ENCODE measurements at places on chromosomes 12 and 14.

GRCh38 chr14:89884761-89885160 lies 69.8 kb downstream of the EFCAB11 start:
- no peak for DNase-seq

DNA sequence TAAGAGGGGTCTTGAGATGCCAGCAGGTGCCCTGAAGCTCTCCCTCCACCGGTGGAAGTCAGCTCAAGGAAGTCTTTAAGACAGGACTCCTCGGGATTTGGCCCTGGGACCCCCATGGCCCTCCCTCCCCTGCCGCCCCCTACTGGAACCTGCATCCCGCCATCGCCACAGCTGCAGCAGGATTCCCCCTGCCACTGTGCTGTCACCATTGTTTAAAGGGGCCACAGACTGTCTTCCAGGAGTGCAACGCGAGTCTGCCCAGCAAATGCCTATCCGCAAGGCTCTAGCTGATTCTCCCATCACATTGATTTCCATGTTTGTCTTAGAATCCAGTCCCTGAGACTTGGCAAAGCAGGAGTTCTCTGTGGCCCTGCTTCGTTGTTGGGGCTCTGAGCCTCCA lies 770.8 kb upstream of the ALG10B start:
- DNase-seq = no peak

DNA sequence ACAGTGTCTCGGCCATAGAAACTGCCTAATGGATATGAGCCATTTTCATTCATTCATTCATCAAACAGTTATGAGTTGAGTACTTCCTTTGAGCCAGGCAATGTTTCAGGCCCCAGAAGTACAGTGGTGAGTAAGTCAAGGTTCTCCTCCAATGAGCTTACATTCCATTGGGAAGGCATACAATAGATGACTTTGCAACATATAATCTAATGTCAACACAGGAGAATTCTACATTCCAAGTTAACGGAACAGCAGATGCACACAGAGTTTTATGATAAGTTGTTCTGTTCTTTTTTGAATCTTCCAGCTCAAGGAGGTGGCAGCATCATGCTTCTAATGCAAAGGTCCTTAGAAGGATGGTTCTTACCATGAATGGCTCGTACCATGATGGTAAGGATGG lies 3.2 kb upstream of the RFC5 start:
- no peak for DNase-seq

DNA sequence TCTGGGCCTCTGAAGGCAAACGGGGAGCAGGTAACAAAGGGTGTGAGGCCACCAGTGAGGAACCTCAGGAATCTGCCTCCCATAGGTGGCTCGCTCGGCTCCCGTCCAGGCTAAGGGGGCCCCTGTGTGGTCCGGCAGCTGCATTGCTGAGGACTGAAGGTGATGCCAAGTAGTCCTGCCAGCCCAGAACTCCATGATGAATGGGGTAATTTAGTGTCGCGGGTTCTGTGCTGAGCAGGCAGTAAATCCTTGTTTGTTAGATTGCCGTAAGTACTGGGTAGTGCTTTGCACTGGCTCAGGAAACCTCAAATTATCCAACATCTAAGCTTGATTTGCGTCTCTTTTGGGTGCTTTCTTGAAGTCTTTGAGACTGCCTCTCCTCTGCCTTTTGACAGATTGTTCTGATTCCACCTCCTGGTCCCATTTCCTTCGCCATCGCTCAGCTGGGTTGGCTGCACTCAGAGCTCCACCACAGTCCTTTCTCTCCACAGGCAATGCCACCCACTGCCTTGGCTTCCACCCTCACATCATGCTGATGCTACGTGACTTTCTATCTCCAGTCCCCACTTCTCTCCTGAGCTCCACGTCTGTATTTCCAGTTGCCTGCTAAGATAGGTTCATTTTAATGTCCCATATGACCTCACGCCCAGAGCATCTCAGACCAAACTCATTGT lies 392.0 kb downstream of the FUT8 start:
- no peak for DNase-seq

GRCh38 chr12:116373572-116374206 lies 96.2 kb upstream of the MED13L start:
- DNase-seq = no peak

GRCh38 chr14:78022059-78022458 lies 148.1 kb upstream of the NRXN3 start:
- peak; percentile 49 for DNase-seq

DNA sequence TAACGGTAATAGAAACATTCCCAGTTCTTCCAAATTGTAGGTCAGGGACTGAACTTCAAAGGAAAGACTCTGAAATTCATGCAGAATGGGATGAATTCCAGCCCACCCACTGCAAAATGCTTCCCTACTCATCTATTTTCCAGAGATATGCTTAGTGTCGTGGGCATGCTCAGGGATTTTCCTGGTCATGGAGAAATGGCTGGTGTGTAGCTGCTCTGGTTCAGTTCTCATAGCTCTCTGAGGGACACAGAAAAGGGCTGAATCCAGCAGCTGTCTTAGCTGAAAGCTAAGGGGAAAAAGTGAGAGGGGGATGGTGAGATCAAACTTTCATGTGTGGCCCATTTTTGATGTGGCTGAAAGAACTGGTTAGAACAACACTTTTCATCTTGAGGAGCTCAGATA lies 72.9 kb upstream of the KRAS start:
- DNase-seq = no peak

GRCh38 chr12:58489394-58489793 lies 430.9 kb downstream of the LRIG3 start:
- DNase-seq = no peak

DNA sequence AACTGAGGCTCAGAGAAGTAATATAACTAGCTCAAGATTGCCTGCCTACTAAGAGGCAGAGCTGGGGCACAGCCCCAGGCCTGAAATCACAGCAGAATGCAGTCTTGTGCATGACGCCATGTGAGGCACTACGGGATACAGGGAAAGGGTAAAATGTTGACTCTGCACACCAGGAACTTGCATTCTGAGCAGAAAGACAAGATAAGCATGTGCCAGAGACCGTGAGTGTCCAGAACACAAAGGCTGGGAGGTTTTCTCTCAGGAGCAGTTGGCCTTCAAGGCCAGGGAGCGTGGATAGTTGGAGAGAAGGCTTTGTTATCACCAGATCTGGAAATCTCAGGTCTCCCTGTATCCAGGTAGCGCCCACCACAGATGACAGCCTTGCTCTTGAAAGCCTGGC lies 23.2 kb upstream of the MLEC start:
- no peak for DNase-seq

DNA sequence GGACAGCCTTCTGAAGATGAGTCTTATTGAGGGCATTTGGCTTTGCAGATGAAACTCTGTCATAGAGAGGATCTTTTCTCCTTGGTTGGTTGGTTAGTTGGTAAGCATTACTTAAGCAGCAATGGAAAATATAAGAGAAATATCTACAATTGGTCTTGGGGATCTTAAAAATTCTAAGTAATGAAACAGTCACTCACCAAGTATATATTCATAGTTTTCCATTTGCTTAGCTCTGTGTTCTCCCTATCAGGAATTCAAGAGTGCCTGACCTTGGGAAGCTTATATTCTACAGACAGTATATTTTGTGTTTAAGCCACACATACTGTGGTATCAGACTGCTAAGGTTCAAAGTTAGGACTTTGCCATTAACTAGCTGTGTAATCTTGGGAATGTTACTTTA lies at the start of gene OR5AU1:
Gene OR5AU1, minus strand, starts transcription at position 101 of the 400 bp plus-strand sequence. CDS start 191 bp downstream, outside the sequence.
- no peak for DNase-seq

- DNase-seq = no peak
These were observed 48.0 kb upstream of the TRAF3 start for GRCh38 chr14:102729268-102729667.

GRCh38 chr12:115324949-115325593 lies 641.1 kb upstream of the TBX3 start:
- DNase-seq = no peak

DNA sequence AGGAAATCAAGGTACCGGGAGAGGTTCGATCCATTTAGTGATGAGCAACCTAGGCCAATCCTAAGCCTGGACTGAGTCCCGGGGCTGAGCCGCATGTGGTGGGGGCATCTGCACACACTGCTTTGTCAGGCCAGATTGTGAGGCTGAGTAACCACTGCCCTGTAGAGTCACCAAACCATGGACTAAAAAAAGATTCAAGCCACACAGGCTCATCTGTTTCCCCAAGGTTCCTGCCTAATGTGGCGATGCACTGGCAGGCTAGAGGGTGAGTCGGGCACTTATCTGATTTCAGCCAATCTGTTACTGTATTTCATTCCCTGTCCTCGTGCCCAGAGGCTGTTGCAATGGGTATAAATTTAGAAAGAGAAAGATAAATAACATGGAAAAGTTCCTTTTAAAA lies 140.8 kb downstream of the TTC7B start:
- DNase-seq = peak; percentile 45

- no peak for DNase-seq
These were observed 812.1 kb upstream of the NOVA1 start for GRCh38 chr14:27409944-27410343.

GRCh38 chr12:1474041-1474573 lies 120.3 kb downstream of the FBXL14 start:
- DNase-seq = peak; percentile 91

GRCh38 chr14:59085207-59085739 lies 103.2 kb upstream of the DAAM1 start:
- DNase-seq = no peak

DNA sequence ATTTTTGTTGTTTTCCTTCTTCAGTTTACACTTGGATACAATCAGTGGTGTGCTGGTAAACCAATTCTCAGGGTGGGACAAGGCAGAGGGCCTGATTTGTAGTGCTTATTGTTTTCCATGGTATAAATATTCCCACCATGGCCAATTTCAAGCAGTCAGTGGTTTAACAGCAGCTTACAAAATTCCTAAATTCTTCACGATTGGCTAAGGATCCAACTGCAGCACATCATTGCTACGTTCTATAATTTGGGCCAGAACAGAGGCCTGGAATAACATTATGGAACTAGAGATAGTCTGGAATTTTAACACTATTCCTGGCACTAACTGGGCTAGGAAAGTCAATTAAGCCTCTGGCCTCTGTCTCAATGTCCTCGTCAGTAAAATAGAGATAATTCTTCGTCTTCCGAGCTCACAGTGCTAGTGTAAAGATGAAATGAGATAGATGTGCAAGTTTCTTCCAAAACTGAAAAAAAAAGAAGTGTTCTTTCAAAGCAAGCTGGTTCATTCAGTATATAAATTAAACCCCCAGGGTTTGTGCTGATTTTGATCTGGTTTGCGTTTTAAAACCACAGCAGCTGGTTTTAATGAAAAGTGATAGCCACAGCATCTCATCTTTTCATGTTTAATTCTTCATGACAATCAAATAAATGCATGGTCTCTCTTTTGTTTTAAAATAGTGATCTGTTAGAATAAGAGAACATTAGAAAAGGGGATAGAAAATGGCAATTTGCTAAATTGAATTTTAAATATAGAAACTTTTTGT lies 104.1 kb downstream of the EPS8 start:
- DNase-seq = no peak

DNA sequence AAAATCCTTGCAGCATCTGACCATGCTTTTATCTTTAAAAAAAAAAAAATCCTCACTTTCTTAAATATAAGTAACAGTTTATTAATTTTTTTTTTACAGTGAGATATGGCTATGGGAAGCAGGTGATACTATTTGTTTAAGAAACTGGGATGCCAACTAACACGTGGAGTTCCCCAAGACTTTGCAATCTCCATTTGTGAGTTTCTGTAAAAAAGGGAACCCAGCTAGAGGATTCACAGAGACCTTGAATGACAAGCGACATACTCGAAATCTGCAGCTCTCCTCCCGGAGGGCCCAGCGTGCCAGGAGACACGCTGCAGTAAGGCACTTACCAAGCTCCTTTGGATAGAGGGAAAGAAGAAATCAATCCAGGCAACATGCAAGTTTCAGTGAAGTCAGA lies 30.1 kb downstream of the SLC15A4 start:
- no peak for DNase-seq

DNA sequence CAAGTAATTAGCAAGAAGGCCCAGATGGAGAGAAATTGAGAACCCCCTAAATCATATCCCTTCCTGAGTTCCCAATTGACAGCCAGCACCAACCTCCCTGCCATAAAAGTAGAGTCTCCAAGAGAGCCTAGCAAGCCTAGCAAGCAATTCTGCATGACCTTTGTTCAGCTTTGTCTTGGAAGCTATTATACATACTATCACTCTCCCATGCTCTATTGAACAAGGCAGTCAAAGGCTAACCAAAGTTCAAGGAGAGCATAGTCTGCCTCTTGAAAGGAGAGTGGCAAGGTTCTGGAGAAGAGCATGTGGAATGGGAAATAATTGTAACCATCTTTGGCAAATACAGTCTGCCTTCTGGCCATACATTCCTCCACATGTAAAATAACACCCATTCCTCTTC lies 7.8 kb downstream of the ACOT4 start:
- no peak for DNase-seq

DNA sequence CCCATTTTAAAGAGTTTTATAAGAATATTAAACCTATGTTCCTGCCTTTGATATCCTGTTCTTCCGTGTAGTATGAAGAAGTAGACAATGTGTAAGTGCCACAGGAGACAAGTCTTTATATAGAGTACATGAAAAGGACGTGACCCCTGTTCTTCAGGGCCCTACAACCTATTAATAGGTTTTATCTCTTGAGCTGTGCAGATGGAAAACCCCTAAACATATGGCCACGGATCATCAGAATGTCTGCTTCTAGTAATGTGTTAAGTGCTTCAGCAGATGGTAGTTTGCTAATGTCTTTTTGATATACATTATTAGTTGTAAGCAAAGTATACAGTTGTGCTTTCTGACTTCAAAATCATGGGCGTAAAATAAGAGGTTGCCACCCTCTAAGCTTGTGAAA lies 228.5 kb downstream of the PTPRO start:
- DNase-seq = no peak

DNA sequence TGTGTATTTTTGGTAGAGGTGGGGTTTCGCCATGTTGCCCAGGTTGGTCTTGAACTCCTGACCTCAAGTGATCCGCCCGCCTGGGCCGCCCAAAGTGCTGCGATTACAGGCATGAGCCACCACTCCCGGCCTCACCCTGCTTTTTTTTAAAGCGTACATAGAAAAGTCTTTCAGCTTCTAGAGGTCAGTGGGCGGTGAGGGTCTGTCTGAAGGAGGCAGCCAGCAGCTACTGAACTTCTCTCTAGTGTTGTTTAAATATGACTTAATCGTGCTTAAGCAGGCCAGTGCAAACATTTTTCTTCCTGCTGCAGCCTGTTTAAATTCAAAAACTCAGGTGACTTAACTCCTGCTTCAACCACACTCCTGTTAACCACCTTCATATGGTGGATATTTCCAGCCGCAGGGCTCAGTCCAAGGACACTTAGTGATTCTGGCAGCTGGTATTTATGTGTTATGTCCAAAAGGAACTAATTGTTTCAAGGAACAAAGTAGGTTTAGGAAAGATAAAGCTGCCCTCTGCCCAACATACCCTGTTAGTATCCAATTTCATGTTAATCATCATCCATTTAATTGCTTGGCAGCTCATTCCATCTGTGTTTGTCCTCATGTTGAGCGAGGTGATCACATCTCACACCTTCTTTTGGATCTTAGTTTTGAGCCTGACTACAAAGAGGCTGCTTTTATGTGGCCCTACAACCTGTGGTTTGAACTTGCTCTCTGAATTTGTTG lies 2.0 kb downstream of the PRKAB1 start:
- no peak for DNase-seq

- no peak for DNase-seq
These were observed 132.6 kb downstream of the SLC38A1 start for GRCh38 chr12:46136249-46136648.

- DNase-seq = no peak
These were observed 703.7 kb downstream of the TMEM121 start for GRCh38 chr14:106230071-106230470.
